ENCODE measurements at places on chromosomes 6 and 20.

GRCh38 chr20:50460608-50461267 lies 49.4 kb upstream of the PTPN1 start:
- DNase-seq, result peak; percentile 82

GRCh38 chr6:45679631-45680030 lies 301.9 kb upstream of the SUPT3H start:
- DNase-seq, result no peak

DNA sequence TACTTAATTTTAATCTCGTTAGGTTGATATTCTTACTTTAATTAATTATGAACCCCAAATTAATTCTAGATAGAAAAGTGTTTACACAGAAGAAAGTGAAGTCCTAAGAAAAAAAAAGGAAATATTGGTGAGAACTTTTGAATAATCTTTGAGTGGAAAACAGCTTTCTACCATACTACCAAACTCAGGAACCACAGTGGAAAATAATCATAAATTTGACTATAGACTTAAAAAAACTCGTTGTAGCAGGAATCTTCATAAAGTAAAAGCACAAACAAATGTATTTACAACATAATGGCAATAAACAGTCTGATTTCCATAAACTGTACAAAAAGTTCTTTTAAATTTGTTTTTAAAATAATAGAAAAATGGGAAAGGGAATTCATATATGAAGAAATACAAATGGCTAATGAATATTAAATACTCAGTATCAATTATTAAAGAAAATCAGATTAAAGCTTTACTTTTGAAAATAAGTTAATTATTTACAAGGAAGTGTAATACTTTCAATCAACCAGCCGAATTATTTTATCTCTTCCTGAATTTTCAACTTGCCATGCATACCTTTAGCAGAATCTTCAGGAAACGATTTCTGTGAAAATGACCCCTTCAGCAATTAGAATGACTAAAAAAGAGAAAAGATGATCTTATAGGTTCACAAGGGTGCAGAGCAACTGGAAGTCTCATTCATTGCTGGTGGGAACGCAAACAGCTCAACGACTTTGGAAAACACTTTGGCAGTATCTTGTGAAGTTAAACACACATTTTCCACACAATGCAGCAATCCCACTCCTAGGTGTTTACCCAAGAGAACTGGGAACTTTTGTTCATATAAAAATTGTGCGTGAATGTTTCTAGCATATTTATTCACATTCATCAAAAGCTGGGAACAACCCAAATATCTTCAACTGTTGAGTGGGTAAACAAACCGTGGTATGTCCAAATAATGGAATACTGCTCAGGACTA lies 38.5 kb upstream of the BMP6 start:
- no peak for DNase-seq

DNA sequence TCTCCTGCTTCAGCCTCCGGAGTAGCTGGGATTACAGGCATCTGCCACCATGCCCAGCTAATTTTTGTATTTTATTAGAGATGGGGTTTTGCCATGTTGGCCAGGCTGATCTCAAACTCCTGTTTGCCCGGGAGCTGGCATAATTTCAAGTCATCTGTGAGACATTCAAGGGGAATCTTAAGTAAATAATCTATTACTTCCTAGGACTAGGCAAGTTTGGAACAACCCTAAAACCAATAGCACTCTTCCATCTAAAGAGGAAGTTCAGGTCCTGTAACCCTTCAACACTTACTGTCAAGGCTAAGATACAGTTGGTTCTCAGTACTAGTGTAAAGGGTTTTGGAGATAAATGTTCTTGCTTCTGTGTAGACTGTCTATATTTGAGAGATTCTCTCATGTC lies 267.8 kb upstream of the IRAK1BP1 start:
- peak; percentile 61 for DNase-seq

GRCh38 chr20:1844325-1845162 lies 50.7 kb upstream of the SIRPA start:
- DNase-seq, result peak; percentile 67

DNA sequence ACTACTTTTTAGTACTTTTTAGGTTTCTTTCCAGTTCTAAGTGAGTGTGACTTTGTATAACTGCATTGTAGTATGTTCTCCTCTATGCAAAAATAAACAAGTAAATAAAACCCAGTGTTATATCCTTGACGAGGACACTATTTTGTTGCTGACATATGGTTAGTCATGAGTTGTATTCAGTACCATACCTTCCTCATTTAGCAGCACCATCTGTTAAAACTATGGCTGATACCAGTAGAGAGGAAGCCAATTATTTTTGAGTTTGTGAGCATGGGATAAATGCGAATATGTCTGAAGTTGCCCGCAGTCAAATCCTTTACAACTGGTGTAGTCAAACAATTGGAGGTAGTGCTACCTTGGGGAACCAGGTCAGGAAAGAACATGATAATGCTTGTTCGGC lies 74.1 kb downstream of the CDKAL1 start:
- no peak for DNase-seq

DNA sequence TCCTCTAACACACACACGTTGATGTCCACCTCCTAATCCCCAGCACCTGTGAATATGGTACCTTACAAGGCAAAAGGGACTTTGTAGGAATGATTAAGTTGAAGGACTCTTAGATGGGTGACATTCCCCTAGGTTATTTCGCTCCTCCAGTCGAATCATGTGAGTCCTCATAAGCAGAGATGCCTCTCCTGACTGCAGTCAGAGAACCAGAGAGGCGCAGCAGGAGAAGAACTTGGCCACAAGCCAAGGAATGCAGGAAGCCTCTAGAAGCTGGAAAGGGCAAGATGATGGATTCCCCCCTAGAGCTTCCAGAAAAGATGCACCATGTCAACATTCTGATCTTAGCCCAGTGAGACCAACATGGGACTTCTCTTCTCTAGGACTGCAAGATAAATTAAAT lies 133.1 kb upstream of the PTPRT start:
- DNase-seq, result peak; percentile 43

DNA sequence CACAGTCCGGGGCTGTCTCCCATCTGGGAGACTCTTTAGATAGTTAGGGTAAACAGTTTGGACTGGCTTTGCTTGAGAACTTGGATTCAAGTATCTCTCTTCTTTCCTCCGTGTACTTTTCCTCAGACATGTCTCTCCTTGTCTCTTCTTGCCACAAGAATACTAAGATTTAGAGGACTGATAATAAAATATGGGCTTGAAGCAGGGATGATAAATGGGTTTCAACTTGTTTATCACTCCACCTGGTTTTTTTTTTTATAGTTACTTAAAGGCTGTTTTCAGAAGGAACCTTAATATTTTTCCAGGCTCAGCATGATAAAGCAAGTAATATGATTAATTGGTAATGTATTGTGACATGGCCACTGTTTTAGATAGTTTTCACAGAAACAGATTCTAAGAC lies 40.9 kb upstream of the KIF13A start:
- DNase-seq, result no peak

DNA sequence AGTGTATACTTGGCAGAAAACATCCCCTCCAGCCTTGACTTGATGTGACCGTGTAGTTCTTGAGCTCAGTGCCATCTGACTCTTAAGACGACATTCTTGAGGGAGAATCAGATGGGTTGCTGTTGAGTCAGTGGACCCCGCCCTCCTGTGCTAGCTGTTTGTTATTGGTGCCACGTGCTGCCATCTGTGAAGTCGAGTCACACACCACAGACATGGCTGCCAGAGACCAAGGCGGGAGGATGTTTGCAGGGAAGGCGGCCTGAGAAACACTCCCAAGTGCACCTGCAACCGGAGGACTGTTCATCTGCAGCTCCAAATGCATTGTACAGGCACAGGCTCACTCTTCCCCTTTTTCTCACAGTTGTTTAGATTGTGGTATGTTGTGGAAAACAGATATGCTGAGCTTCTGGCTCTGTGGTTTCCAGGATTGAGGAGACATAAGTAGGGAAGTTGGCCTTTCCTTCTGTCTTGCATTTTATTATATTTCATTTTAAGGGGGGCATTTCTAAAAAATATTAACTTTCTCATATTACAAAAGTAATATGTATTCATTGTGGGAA lies 345.3 kb upstream of the ZFP64 start:
- DNase-seq, result no peak

GRCh38 chr6:80094017-80094416 lies 12.5 kb upstream of the BCKDHB start:
- DNase-seq, result peak; percentile 16

- DNase-seq, result peak; percentile 42
These were observed 8.6 kb downstream of the NKX2-2 start for GRCh38 chr20:21505161-21505809.

DNA sequence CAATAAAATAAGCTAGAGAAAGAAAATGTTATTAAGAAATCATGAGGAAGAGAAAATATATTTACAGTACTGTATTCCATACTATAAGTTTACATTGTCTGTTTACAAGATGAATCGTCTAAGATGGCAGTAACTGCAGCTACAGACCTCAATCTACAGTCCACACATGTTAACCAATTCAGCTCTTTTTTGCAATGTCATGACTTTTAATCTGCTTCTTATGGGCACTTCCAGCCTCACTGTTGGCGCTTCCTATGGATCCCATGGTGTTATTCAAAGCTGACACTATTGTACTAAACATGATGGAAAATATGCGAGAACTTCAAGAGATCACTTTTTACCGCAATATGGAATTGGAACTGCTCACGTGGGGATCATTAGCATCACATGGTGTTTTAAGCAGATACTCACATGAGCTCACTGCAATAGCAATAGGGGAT lies 451.5 kb upstream of the CITED2 start:
- no peak for DNase-seq

Data from fibroblast of skin of scalp (primary cell).